ENCODE measurements at places on chromosomes 3 and 15. TPM values are rescaled to one million over a fixed set of nuclear protein-coding genes. Genes with fewer than 3 reads are reported as not detected.

DNA sequence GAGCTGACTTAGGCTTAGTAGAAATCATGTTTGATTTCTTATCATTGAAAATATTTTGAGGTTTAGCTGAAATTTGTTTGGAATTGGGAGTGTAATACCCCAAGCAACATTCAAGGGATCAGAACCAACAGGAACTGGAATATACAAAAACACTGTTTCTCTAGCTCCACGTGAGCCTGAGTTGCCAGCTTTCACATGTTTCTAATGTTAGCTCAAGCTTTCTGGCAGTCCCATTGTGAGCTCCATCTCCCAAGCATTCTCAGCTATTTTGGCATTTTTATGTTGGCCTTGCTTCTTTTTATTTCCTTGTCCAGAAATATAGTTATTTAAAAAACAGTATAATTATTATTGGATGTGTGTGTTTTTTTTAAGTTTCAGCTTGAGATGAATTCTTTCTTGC lies 427.1 kb upstream of the DPH6 start:
- DNase-seq, result no peak

The KIF15 gene
- 0.38 TPM for total RNA-seq

- no peak for DNase-seq
Measured at GRCh38 chr3:103195216-103195615, 760.4 kb downstream of the ZPLD1 start.

DNA sequence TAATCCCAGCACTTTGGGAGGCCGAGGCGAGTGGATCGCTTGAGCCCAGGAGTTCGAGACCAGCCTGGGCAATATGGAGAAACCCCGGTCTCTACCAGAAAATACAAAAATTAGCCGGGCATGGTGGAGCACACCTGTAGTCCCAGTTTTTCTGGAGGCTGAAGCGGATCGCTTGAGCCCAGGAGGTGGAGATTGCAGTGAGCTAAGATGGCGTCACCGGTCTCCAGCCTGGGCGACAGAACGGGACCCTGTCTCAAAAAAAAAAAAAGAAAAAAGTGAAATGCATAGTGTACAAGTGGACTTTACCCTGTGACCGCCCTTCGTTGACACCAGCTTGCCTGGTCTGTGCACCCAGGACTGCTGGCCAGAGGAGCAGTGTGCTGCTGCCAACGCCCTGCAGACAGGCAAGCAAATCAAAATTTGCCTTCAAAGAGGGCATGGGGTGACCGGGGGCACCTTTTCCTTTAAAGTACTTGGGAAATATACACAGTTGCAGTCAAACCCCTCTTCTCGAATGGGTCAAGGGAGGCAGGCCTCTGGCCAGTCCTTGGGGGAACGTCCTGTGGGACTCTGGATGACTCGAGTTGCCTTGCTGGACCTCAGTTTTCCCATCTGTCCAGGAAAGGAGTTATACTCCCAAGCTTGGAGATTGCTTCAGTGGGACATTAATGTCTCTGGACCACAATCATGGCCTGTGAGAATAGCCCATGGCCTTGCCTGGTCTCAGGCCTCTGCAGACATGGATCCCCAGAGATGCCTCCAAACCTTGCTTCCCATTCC lies 1.0 kb downstream of the XYLB start:
- no peak for DNase-seq

DNA sequence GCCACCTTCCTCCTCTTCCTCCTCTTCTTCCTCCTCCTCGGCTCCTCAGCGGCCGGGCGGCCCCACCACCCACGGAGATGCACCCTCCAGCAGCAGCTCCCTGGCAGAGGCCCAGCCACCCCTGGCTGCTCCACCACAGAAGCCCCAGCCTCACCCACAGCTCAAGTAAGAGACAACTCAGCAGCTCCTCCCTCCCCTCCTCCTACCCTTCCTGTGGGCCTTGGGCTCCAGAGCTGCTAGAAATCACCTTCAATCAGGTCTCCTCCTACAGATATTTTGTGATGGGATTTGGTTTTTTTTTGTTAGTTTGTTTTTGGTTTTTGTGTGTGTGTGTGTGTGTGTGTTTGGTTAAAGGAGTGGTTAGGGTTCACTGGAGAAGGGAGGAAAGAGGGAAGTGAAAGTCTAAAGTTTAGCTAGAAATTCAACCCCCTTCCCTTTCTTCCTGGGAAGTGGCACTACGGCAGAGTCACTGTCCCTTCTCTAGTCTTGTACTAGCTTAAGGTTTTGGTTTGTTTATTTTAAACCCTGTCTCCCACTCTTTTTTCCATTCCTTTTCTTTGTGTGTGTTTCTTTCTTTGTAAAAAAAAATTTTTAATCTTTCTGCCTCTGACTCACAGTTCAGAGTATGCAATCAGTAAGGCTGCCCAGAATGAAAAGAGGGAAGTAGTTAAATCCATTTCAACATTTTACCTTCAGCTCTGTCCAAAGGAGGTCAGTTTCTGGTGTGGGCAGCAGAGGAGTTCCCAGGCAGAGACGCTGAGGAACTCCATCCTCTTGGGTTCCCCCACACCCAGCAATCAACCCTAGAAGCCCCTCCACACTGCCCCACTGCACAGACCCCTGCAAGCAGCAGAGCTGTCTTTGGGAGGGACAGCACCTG lies 29.0 kb upstream of the TIMP4 start:
- DNase-seq, result no peak

- no peak for DNase-seq
Measured at GRCh38 chr3:56654460-56654859, 28.6 kb downstream of the TASOR start.
